H7 (cell line): ENCODE measurements at places on chromosomes 5 and 9. TPM values are rescaled to one million over a fixed set of nuclear protein-coding genes. Genes with fewer than 3 reads are reported as not detected.

Gene LVRN
- total RNA-seq: 0.15 and 1.2 TPM in 2 replicates

GRCh38 chr5:23730023-23730422 is 222.6 kb downstream of the PRDM9 start:
- no peak for DNase-seq

Gene FGF1
- total RNA-seq: 0.24 and 2.9 TPM in 2 replicates

- DNase-seq: no peak
Observed at GRCh38 chr9:108048406-108049025, 558.9 kb upstream of the KLF4 start.

Gene GRIN1
- 0.33 and 0.52 TPM in 2 replicates for total RNA-seq

Gene FOXD4L3
- total RNA-seq: 0.04 TPM in 1 of 2 replicates, not detected in the other

DNA sequence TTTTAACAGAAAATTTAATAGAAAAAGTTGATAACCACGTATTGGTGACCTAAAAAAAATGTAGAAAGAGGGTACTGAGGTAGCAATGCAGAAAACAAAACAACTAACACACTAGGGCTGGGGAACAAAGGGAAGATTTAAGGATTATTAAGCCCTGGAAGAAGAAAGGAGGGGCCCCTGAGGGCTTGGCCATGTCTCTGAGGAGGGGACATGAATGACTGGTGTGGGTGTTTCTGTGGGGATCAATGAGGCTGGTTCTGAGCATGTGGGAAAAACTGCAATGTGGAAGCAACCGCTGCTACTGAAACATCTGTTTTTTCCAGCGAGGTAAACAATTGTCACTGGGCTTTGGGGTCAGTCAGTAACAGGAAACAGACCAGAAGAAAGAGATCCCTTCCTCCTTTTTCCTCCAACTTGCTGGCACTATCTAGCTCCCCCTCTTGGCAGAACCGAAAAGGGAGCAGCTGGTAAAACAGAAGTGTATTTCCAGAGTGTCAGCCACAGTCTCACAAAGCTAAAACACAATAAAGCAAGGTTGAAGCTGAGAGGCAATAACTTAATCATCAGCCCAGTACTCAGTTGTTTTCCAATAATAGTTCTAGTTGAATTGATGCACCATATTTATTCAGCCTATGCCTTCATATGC is 48.3 kb downstream of the ATPSCKMT start:
- peak; percentile 52 for DNase-seq

Gene DNAJC18
- total RNA-seq: 6.3 and 9.8 TPM in 2 replicates

Gene CDX1
- total RNA-seq: 0.62 TPM in 1 of 2 replicates, not detected in the other

Gene INSL6
- not detected in 2 replicates for total RNA-seq

Gene SVEP1
- 0.24 and 0.30 TPM in 2 replicates for total RNA-seq

DNA sequence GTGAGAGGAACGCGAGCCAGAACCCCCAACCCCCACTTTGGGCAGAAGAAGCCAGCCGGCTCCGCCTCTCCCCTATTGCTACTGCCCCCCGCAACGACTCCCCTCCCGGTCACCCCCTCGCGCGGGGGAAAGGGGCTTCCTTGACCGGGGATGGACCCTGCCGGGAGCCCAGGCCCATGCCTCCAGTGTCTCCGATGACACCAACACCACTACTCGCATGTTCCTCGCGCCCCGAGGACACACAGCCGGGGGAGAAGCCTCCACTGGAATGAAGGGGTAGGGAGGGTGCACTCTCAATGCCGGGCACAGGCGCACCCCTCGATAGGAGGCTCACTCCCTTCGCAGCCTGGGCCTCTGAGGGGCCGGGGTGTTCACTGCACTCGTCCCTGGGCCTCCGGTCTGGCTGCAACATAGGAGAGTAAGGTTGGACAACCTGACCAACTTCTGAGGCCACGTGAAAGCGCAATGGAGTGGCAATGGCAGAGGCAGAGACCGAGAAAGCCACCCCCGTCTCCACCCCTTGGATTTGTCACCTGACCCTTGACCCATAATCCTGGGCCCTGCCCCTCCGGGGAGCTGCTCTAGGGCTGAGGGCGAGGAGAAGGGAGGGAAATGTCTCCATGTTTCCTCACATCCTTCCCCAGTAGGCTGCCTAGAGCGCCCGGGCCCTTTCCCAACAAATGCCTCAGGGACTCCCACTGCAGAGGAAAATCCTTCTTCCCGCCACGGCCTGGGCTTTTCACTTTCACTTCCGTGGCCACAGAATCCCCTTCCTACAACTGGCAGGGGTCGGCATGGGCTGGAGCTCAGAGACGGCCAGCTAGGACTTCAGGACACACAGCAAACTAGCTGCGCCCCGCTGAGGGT is 1.1 kb upstream of the CNTFR start:
- peak; percentile 84 for DNase-seq
